Midbrain (tissue), 1 donor: ENCODE measurements at places on chromosomes 1 and 21.

GRCh38 chr1:154992721-154993571 is 440 bp upstream of the LENEP start:
- no peak for DNase-seq

GRCh38 chr1:55156093-55156492 is 59.1 kb downstream of the USP24 start:
- DNase-seq: no peak

DNA sequence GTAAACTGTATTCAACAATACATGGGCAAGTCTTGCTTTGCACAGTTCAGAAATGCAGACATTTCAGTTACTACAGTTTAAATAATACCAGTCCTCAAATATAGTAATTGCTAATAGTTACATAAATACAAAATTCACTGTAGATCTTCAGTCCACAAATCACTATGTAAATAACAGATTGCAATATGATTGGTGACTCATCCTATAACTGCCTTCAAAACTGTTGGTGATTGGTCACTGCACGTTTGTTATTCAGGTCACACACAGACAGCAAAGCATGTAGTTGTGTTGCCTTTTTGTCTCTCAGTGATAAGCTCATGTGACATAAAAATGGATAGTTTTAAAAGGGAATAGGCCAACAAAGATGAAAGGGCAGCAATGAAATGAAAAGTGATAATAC is 186.5 kb upstream of the CTTNBP2NL start:
- no peak for DNase-seq

DNA sequence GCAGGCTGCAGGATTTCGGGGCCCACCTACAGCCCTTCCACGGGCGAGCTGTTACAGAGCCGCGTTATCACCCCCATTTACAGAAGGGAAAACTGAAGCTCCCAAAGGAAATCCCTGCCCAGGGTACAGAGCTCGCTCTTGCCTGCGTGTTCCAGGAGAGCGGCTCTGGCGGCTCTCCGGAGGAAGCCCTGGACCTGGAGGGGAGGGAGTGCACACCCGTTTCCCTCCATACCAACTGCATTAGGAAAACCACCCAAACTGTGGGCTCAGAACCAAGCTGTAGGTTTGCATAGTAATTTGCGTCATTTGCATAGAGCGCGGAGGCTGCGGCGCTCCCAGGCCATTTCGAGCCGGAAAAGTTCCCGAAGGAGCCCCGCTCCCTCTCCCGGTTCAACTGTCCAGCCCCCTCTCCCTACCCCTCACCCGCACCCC is 24.7 kb upstream of the ADGRB2 start:
- DNase-seq: no peak

DNA sequence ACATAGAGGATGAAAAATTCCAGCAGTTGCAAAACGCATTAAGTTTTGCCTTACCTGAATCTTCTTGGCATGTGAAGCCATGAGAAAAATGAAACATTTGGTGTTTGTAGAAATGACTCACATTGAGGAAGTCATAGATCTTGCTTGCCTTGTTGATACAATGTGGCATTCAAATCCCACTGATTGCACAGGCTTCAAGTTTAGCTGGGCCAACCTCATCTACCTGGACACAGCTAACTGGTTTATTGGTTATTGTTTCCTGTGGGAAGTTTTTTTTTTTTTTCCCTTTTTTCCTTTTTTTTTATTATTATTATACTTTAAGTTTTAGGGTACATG is 168.9 kb upstream of the C21orf91 start:
- DNase-seq: no peak

GRCh38 chr1:198519639-198520501 is 20.6 kb downstream of the ATP6V1G3 start:
- no peak for DNase-seq

- DNase-seq: no peak
These were observed 10.7 kb upstream of the GRHL3 start for GRCh38 chr1:24308365-24309015.

GRCh38 chr1:58251430-58252073 is 295.0 kb downstream of the OMA1 start:
- DNase-seq: no peak

DNA sequence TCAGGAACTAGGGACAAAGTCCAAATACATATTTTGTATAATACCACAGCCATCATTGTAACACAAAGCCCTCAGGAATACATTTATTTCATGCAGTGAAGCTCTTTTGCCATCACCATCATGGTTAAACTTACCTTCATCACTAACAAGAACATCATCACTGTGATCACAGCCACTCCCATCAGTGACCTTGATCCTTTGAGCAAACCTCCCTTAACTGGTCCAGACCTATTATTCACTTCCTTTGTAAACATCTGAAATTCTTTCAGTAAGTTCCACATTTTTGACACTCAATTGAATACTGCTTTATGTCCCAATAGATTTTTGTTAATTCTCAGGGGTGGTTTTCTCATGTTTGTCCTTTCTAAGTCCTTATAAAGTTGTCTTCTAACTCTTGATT is 16.2 kb upstream of the KPRP start:
- no peak for DNase-seq

DNA sequence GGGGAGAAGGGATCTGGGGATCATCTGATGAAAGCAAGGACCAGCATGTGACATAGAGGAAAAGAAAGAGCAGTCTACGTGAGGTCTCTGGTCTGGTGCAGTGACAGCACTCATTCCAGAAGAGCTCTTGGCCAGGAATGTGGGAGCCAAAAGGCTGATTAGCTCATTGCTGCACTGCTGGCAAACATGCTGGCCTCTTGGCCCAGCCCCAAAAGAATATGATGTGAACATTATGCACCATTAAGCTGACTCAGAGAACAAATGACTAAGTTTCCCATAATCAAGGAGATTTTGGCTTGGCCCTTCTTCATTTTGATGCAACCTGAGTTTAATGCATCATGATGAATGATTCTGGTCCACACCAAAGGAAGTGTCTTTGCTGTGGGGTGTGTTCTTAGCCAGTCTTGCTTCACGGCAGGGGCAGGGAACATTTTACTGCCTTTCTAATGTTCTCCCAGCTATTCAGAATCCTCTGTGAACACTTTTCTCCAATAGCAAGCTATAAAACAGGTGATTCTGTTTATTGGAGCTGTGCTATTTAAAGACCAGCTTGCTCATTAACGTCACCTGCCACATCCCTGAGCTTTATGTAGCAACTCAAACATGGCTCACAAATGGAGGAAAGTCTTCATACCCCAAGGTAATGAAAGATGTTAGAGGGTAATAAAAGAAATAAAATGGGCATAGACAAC is 55.1 kb downstream of the PCBP3 start:
- DNase-seq: no peak

DNA sequence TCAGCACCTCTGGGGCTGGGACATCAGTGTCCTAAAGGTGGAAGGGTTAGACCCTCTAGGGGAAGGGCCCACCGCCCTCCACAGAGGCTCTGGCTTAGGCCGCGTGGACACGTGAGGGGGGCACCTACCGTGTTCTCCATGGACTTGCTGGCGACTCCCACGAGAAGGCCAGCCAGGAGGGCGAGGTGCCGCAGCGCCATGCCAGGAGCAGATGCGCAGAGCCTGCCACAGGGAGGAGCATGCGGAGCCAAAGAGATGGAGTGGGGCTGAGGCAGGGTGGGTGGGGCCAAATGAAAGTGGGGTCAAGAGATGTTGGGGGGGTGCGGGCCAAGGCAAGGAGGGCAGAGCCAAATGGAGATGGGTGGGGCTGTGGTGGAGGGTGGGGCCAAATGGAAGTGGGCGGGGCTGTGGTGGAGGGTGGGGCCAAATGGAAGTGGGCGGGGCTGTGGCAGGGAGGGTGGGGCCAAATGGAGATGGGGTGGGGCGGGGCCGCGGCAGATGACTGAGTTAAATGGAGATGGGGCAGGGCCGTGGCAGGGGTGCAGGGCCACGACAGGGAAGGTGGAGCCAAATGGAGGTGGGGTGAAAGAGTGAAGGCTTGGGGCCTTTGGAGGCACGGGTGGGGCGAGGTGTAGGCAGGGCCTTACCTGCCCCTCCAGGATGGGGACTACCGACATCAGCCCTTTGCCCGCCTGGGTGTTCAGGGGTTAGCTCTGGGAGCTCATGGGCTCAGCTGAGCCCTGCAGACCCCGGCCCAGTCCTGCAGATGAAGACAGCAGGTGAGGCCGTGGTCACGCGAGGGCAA is 17.4 kb upstream of the RNF223 start:
- DNase-seq: no peak

DNA sequence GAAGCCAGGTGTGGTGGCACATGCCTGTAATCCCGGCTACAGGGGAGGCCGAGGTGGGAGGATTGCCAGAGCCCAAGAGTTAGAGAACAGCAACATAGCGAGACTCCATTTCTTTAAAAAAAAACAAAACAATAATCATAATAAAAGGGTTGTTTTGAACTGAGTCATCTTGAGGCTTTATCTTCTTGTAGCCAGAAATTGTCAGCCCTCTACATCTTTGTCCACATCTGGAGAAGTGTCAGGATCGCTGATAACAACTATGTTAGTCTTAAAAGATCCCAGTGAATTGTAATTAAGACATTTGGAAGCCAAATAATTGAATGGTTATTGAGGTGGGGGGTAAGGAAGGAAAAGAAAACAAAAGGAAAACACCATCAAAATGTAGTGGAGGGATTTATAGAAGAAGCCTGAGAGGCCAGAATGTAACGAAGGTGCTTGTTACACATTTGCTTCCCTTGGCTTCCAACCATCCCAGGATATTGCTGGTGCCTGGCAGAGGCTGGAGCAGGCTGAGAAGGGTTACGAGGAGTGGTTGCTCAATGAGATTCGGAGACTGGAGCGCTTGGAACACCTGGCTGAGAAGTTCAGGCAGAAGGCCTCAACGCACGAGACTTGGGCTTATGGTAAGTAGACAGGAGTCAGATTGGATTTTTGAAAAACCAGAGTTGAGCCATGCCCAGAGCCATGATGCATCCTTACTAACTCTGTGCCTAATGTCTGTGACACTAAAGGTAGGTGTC is 52.5 kb upstream of the MTR start:
- no peak for DNase-seq

- no peak for DNase-seq
These were observed 216.0 kb downstream of the S1PR1 start for GRCh38 chr1:101452825-101453224.

DNA sequence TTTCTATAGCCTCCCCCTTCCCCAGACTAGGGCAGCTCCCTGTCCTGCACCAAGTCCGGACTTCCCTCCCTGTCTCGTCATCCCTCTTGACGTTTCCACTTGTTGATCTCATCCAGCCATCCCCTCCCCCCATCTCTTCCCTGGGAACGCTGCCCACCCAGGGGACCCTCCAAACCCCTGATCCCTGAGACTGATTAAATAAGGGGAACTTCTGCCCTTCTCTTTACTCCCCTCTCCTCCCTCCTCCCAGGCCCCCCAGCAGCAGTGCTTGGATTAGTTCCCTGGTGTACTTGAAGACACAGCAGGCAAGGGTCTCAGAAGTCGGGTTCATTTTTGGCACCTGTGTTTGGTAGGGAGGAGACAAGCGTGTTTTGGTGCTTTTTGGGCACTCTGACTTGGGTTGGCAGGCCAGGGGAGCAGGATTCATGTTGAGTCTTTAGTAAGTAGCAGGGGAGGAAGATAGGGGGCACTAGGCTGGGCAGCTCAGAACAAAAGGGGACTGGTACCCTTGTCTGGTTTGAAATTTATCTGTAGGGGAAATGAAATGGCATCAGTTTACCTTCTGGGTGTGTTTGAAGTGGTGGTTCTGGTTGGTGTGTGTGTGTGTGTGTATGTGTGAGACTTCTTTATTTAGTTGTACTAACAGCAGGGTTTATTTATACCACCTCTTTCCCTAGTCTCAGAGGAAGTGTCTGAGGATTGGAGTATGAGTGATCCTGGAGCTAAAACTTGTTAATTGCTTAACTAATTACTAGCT is 11.1 kb downstream of the VANGL2 start:
- peak; percentile 54 for DNase-seq
